ENCODE measurements at places on chromosomes 7 and 10.

GRCh38 chr10:96285331-96285752 is 14.0 kb upstream of the BLNK start:
- DNase-seq, result no peak

- no peak for DNase-seq
Measured at GRCh38 chr7:30862995-30863705, 48.5 kb upstream of the AQP1 start.

- DNase-seq, result no peak
Measured at GRCh38 chr10:24851629-24852028, 100.8 kb downstream of the PRTFDC1 start.

DNA sequence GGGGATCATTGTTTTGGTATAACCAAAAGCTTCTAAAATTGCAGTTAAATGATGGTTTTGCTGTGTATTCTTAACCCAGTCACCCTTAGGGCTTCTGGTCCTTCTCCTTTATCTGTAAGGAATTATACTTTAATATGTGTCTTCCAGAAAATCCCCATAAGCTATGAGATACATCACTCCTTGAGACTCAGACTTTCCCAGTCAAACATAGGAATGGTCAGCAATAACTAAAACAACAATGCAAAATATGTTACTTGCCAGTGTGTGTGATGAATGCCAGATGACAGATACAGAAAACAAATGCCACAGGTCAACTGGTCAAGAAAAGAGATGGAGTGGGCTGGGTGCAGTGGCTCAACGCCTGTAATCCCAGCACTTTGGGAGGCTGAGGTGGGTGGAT is 10.1 kb downstream of the ADD3 start:
- DNase-seq, result no peak

- DNase-seq, result no peak
Measured at GRCh38 chr7:937856-938484, 16.5 kb downstream of the ADAP1 start.

GRCh38 chr10:71271662-71272055 is 47.4 kb upstream of the SLC29A3 start:
- DNase-seq, result no peak

- DNase-seq, result no peak
Measured at GRCh38 chr10:3534433-3534832, 250.6 kb downstream of the KLF6 start.

DNA sequence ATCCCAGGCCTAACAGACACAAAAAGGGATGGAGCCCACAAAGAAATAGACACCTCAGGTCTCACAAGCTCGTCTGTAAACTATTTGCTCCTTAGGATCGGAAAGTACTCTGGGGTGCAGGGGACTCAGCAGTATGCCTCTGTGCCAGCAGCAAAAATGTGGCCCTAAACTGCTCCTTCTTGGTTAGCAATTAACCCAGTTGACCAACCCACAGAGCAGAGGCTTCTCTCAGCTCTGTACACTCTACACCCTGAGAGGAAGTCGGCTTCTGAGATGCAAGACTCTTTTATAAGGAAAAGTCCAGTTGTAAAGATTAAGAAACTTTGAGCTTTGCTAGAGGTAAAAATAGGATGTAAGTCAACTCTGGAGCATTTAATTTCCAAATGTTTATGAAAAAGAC is 156.3 kb upstream of the PRSS58 start:
- DNase-seq, result no peak

DNA sequence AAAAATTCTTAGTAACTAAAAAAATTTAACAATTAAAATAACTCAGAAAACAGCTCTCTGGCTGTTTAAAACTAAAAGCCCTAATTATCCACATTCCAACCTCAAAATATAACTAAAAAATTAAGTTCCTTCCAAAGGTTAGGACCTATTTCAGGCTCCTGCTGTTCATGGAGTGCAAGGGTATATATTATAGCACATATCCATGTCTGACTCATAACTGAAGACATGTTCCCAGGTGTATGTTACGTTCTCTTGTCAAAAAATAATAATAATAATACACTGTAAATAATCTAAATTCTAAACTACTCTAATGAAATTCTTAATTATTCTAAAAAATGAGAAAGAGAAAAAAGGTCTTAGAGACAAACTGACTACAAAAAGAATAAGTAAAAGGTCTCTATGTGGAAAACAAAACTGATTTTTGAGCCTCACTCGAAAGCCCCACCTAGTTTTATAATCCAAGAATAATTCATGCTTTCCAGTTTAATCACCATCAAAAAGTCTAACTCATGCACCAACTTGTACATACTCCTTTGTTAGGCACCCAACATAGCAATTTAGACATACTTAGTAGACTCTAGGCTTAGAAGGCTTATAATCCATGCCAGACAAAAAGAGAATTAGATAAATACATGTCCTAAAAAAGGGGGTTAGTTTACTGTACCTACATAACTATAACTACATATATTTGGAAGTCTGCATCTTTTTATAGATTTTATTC is 171.4 kb downstream of the KMT2E start:
- DNase-seq, result no peak

DNA sequence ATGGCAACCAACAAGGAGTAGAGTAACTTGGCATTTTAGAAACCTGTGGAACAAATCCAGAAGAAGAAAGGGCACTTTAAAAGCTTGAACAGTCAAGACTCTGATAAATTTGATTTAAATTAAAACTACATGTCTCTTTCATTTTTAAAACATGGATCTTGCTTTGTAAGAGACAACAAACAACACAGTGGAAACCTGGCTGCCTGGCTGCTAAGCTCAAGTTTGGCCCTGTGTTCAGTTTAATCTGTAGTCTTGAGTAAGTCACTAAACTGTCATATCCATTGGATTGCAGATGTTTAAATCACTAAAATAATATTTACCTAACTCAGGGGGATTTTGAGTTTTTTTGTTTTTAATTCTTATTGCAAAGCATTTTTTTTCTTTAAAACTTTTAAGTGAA is 374.9 kb upstream of the SEMA3D start:
- no peak for DNase-seq

GRCh38 chr10:125132344-125132743 is 28.0 kb downstream of the CTBP2 start:
- no peak for DNase-seq

All from activated naive CD8-positive, alpha-beta T cell treated with anti-CD3 and anti-CD28 coated beads, Interleukin-2, amount 50 U/mL, for 24 hours (primary cell).